Stimulated activated CD4-positive, alpha-beta T cell treated with anti-CD3 and anti-CD28 coated beads, Interleukin-1b, Interleukin-23, amount 100 ng/mL, for 1 hour (primary cell): ENCODE measurements at places on chromosomes 7 and 10.

DNA sequence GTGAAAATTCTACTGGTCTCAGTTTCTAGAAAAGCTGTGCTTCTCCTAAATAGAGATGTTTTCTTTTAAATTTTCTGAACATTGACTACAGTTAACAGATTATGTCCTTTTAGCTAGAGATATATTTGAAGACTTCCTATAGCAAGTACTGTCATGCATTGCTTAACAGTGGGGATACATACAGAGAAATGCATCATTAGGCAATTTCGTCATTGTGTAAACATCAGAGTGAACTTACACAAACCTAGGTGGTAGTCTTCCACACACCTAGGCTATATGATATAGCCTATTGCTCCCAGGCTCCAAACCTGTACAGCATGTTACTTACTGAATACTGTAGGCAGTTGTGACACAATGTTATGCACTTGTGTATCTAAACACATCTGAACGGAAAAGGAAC, 28.5 kb downstream of the PIK3CG start:
- DNase-seq, result no peak

GRCh38 chr10:95606922-95607321, 45.8 kb upstream of the SORBS1 start:
- DNase-seq, result no peak

DNA sequence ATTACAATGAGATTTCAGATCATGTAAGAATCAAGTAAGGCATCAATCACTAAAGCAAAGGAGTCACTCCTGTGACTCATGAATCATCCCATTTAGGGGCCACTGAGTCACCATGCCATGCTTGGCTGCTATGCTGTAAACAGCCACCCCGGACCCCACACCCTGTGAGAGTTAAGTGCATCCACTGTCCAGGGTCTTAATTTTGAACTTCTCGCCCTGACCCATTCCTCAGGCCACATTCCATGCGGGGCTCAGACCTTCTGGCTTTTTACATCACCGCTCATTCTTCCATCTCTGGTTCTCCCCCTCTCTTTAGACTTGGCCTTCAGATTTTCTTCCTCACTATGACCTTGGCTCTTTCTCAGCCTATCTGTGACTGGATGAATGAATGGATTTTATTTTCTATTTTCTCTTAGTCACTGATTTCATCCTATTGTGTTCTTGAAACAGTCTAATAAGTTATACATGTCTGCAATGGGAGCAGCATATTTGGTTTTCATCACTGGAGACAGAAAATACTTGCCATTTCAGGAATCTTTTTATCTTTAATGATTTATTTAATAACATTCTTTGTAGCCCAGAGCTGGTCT, 239.6 kb downstream of the SKIDA1 start:
- no peak for DNase-seq

GRCh38 chr10:920450-920849, 11.1 kb downstream of the LARP4B start:
- DNase-seq, result no peak

- DNase-seq, result no peak
Measured at GRCh38 chr10:21626457-21627161, 92.6 kb downstream of the MLLT10 start.

- DNase-seq, result no peak
Measured at GRCh38 chr7:101502466-101503098, 126.5 kb downstream of the MYL10 start.

DNA sequence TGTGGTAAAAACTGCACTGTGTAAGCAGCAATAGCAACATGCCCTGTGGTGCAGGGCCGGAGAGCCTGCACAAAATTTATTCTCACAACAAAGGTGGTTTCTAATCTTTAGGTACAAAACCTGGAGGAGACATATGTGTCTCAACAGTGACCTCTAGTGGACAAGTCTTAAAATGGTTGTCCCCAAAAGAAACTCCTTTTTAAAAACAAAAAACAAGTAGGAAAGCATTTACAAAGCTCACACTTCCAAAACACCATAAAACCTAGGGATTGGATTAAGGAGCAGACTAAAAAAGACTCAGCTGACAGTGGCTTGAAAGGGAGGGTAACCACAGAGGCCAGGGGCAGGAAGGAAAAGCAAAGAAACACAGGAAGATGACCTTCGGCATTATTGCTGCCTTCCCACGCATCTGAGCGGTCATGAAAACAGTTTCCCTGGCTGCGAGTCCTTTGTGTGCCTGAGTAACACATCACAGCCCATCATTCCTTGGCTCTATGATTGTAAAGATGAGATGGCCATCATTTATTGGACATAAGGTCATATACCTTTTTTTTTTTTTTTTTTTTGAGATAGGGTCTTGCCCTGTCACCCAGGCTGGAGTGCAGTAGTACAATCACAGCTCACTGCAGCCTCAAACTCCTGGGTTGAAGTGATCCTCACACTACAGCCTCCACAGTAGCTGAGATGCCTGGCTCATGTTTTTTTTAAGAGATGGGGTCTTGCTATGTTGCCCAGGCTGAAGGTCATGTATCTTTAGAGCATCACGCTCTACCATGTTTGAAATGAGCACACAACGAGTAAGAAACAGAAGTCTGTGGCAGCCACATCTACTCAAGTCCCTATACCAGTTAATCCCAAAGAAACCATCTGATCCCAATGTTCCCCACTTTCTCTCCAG, 39.5 kb downstream of the RSU1 start:
- DNase-seq, result no peak

DNA sequence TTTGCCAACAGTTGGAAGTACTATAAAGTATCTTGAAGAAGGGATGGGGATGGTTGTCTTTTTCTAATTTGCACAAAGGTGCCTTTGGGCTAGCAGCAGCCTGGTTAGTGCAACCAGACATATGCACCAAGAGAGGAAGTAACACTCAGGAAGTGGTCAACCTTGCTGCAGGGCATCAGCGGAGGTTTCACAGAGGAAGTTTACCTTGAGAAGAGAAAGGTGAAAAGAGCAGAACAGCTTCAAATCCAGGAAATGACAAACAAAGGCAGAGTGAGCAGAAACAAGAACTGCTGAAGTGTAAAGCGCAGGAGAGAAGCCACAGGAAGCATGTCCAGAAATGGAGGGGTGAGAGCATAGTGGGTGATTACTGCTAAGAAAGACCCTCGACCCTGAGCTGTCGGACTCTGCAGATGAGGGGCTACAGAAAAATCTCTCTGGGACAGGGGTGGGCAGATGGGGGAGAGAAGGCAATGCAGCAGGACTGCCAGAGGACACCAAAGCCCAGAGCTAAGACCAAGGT, 66.9 kb downstream of the STK17A start:
- DNase-seq, result no peak

GRCh38 chr7:158276414-158277218, 311.0 kb downstream of the PTPRN2 start:
- DNase-seq, result no peak
